ENCODE measurements at places on chromosomes 5 and 9. TPM values are rescaled to one million over a fixed set of nuclear protein-coding genes. Genes with fewer than 3 reads are reported as not detected.

The GGTA1 gene
- 9.5 TPM for total RNA-seq

The ARL14EPL gene
- total RNA-seq, result not detected

The DMRT3 gene
- not detected for total RNA-seq

The PCDHA5 gene
- total RNA-seq, result 0.43 TPM

The GRM6 gene
- total RNA-seq, result not detected

The INSYN2B gene
- total RNA-seq, result 0.17 TPM

The SPOCK1 gene
- total RNA-seq, result 4.0 TPM

DNA sequence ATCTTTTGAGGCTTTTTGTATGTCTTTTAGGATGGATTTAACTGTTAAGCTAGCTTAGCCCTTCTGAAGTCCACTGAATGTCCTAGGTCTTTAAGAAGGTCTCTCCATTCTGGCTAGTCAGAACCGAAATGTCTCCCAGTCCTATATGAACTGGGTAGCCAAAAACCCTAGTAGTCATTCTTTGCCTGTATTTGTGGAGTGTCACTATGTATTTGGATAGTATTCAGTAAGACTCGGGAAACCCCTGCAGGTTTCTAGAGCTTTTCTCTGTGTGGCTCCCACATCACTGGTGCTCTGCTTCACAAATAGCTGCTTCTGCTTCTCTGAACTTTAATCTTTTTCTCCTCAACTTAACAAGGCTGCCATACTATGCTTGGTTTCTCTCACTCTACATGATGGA, 68.0 kb downstream of the RIC1 start:
- no peak for DNase-seq

- DNase-seq, result no peak
Measured at GRCh38 chr9:2385746-2386145, 235.8 kb upstream of the VLDLR start.

DNA sequence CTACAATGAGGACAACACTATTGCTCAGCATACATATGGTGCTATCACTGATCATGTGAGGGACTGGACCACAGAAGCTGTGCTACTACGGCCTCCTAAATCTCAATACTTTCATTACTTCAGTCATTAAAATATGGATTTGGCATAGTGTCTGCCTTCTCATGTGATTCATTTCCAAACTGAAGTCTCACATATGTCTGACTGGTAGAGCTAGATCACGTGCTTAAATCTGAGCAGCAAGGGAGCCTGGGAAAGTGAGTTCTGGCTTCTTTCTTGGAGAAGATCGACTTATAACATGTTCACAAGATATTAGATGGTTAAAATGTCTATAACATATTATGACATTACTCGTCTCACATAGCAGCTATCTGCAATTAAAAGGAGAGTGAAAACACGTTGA, 8.3 kb downstream of the KIF4B start:
- DNase-seq, result no peak

DNA sequence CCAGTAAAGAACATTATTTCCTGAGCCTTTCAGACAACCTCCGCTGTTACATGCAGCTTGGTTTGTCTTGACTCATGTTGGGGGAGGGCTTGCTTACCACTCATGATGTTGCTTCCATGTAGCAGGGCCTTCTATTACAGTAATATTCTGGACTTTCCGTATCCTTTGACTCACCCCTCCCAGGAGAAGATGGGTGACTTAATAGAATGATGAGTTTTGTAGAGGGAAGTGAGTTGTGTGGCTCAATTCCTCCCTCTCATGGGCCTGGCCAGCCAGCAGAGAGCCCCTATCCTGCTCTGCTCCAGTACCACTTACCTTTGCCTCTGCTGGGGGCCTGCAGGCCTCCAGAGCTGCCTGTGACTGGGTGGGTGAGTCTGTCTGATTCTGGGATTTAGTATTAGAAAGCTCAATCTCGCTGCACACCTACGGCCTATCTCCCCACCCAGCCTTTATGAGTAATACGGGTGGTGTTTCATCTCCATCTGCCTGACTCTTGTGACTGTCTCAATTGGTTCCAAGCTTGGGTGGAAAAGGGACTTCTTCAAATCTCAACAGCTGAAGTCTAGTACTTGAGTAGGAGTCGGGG, 52.6 kb upstream of the KLF9 start:
- no peak for DNase-seq

GRCh38 chr9:76962732-76963131, 56.7 kb upstream of the FOXB2 start:
- DNase-seq, result no peak

DNA sequence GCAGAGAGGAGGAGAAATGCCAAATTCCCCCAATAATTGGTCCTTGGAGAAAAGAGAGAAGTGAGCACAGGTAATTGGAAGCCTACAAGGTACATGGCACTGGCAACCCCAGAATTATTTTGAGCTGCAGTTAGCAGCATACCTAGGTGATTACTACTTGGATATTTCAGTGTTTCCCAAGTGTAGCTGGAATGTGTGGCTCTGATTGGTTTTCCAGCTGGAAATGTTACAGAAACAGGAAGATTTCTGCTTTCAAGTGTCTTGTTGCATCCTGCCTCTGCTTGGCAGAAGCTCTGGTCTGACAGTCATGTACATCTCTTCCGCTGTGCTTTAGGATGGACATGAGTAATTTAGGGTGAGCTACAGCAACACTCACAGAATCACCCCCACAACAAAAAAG, 262.1 kb downstream of the ENC1 start:
- no peak for DNase-seq

GRCh38 chr9:95316274-95316673, 1.2 kb downstream of the FANCC start:
- no peak for DNase-seq

GRCh38 chr5:75856056-75856455, 138.8 kb upstream of the POC5 start:
- no peak for DNase-seq

DNA sequence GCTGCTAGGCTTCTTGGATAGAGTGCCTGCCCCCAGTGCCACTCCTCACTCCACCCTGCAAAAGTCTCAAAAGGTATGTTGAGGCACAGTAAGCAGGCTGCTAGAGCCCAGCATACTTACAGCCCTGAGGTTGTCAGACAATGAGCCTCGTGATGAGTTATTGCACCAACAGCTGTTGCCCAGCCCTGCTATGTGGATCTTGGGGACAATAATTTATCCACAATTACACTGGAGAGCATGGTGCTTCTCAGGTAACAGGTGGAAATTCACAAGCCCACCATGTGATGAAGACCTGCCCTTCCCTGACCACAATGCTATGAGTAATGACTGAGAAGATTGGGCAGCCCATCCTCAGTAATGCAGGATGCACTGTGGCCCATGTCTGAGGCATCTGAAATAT, 36.5 kb downstream of the KCNIP1 start:
- no peak for DNase-seq

- DNase-seq, result no peak
Measured at GRCh38 chr9:26746357-26747072, 146.1 kb downstream of the CAAP1 start.

DNA sequence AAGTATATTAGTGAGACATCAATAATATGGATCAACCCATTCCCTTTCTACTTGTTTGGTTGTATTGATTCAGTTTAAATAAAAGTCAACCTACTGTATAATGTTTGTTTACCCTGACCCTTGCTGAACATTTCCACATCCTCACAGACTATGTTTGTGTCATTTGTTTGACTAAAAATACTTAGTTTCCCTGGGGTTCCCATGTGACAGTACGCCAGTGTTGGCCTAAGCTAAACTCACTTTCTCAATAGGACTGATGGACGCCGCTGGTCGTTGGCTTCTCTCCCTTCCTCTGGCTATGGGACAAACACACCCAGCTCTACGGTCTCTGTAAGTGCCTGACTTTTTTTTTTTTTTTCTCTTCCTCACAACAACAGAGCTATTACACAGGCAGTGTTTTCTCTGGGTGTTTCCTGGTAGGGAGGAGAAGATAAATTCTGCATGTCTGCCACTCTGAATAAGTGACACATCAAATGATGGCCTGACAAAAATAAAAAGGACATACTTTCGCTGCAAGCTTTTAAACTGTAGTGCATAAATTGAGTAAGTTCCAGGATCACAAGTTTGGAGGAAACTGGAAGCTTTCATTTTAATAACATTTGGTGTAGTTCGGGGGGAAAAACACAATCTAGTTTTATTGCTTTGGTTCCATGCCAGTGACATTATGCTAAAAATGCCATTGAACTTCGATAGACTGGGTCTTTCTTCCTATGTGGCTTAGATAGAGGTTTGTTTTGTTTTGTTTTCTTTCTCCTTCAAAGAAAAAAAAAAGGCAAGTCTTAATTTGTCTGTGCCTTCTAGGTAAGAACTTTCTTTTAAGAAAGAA, 101.0 kb downstream of the CD180 start:
- peak; percentile 64 for DNase-seq

GRCh38 chr9:133886563-133887501, 105.3 kb downstream of the VAV2 start:
- DNase-seq, result no peak

DNA sequence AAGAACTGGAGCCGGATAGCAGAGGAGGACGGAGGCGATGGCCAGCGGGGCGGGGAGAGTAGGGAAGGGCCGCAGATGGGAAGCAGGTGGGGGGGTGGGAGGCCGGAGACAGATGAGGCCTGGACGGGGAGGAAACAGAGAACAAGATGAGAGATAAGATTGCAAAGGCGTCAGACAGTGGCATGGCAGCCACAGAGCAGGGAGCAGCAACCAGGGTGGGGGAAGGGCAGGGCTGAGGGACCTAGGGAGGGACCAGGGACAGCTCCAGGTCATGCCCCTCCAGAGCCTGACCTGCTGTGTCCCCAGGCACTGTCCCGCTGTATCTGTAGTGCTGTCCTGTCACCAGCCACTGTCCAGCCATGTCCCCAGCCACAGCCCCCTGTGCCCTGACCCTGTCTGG, 49.6 kb upstream of the LMX1B start:
- no peak for DNase-seq

DNA sequence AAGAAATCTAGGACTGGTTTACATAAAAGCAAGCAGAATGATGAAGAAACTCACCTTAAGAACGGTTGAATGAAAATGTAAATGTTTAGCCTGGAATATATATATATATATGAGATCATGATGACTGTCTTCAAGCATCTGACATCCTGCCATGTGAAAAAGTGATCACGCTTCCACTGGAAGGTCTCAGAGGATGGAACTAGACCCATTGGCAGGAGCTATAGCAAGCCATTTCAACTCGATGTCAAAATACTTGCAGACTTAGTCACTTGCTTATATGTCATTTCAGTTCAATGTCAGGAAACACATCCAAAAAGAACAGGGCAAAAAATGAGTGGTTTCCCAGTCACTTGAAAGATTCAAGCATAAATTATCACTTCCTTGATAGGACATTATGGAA, 22.2 kb upstream of the TMEM161B start:
- no peak for DNase-seq

DNA sequence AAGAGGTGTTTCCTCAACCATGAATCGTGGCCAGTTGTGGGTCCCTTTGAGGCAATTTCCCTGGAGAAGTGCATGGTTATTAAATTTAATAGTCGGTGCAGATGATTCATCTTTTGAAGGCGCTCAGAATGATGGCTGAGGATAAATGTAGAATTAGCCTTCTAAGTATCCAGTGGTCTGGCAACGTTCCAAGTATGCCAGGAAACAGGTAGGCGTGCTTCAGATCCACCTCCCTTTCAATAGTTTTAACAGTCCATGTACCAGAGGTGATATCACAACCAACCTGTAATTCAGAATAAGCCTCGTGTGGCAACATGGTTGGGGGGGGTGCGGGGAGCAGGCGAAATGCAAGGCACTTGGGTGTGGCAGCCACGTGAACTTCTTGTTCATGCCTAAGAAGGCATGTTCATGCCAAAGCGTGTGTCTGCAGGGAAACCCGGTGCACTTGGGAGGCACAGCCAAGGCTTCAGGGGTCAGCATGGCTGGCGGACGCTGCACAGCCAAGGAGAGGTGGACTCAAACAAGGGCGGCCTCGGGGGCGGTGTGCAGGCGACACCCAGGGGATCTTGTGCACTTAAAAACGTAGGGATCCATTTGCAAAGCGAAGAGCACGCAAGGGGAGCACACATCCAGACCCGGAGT, 5.2 kb upstream of the NKD2 start:
- peak; percentile 75 for DNase-seq

- no peak for DNase-seq
Measured at GRCh38 chr5:54586336-54586735, 68.8 kb downstream of the SNX18 start.

GRCh38 chr5:178732281-178732680, 1.8 kb upstream of the ZNF354A start:
- DNase-seq, result no peak

- no peak for DNase-seq
Measured at GRCh38 chr5:171568389-171568788, 148.9 kb downstream of the FGF18 start.

GRCh38 chr9:116499986-116500871, 186.9 kb upstream of the TRIM32 start:
- DNase-seq, result no peak

- no peak for DNase-seq
Measured at GRCh38 chr5:141965071-141965470, 3.8 kb upstream of the RNF14 start.

DNA sequence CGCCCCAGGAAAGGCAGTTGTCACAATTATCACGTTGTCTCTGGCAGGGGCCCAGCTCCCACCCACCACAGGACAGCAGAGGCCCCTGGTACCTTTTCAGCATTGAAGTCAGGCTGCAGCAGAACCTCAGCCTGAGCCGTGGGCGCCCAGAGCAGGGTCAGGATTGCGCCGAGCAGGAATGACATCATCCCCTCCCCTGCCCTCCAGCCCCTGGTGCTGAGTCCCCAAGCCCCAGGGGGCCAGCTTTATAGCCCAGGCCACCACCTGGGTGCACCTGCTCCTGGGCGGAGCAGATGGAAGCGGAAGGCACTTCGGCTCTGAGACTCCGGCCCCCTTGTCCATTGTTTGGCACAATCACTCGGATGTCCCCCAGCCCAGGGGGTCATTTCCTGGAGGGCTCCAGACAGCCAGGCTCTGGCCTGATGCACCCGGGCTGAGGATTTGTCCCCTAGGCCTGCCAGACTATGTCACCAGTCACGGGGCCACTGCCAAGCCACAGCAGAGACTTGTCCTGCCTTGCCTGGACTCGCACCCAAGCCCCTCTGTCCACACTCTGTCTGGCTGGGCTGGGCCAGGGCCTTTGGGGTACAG, at the start of gene LCN15:
Gene LCN15 (minus strand): TSS at position 218 of the 591 bp plus-strand sequence. CDS start 30 bp downstream, at position 188.
- peak; percentile 60 for DNase-seq

DNA sequence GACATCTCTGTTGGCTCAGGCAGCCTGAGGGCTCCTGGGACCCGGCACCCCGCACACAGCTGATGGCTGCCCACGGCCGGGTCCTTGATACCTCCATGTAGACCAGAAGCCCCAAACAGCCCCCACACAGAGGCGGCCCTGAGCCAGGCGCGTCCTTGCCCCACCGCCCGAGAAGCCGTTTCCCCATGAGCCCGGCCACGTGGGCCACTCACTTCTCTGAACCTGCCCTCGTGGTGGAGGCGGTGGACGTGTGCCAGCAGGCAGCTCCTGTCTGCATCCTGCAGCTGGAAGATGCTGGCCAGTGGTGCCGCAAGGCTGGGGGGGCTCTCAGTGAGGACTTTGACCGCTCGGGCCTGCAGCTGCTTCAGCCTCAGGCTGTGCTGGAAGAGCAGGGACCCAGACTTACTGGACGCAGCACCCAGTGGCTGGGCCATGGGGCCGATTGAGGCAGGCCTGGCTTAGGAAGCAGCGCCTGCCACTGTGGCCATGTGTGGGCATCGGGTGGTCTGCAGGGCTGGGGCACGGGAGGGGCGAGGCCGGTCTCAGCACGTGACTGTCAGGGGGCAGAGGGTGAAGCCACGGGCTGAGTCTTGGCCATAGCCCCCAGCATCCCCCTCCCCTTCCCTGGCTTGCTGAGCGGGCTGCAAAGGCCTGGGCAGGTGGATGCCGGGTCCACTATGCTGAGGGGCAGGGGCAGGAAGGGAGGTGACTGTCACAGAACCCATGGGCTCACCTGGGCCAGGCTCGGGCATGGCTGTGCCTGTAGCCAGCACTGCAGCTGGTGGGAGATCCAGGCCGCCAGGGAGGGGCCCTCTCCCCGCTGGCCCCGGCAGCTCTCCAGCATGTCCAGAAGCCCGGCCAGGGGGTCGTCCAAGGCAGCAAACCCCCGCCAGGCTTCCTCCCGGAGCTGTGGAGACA, 50.0 kb downstream of the EXD3 start:
- no peak for DNase-seq

Data from upper lobe of right lung (tissue), 1 donor.